ENCODE measurements at places on chromosomes 3 and 15.
A peak's percentile ranks its signal among the peaks of the same experiment; 100 is the strongest.

DNA sequence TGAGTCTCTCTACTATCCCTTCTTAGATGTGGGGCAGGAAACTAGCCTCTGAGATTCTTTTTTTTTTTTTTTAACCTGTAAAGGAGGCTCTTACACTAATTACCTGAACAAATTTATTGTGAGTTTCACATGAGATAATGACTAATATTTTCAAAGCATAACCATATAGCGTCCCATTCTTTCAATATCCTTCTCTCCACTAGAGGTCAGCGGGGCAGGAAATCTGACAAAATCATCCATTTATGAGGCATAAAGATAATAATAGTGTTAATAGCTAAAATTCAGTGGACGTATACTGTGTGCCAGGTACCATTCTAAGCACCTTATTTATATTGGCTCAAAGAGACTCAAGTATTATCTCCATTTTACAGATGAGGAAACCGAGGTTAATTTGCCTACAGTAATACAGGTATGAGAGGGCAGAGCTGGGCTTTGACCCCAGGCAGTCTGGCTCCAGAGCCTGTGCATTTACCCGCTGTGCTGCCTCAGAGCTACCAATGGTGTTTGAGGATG lies 16.3 kb upstream of the SMAD6 start:
- DNase-seq: no peak

DNA sequence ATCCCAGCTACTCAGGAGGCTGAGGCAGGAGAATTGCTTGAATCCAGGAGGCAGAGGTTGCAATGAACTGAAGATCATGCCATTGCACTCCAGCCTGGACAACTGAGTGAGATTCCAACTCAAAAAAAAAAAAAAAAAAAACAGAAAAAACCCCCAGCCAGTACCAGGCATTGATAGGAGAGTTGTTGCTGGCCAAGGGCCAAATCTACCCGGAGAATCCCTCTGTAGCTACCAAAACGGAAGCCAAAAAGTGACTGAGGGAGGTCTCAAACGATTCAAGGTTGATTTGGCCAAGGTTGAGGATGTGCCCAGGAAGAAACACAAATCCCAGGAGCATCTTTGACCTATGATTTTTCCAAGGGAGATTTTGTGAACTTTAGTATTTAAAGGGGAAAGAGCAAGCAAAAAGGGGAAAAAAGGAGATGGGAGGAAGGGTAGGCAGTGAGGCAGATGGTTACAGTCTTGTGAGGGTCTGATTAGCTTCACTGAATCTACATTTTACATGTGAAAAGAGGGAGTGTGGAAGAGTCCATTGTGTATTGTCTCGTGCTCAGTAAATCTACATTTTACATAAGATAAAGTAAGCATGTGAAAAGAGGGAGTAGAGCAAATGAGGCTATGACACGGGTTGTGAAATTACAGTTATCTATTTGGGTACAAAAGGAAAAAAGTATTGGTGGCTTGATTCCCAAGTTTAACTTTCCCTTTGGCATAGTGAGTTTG lies 32.8 kb downstream of the SETMAR start:
- no peak for DNase-seq

DNA sequence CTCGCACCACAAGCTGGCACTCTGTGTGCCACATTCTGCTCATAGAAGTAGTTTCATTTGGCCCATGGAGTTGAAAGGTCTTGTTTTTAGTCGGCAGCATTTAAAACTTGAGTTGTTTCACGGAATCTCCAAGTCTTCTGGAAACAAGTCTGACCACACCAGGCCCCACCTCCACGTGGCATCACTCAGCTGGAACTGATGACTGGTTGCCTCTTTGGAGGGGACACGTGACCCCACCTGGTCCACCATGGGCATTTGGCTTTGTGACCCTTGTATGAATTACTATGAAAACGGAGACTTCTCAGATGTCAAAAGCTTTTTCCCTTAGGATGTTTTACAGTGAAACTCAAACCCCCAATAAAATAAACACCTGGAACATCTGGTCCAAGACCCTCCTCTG lies 74.9 kb downstream of the NTRK3 start:
- DNase-seq: no peak

- no peak for DNase-seq
Observed at GRCh38 chr15:39275066-39275465, 305.8 kb upstream of the THBS1 start.

- DNase-seq: no peak
Observed at GRCh38 chr3:67524046-67524445, 130.4 kb downstream of the SUCLG2 start.

- peak; percentile 52 for DNase-seq
Observed at GRCh38 chr3:14791343-14791945, 27.3 kb upstream of the FGD5 start.

DNA sequence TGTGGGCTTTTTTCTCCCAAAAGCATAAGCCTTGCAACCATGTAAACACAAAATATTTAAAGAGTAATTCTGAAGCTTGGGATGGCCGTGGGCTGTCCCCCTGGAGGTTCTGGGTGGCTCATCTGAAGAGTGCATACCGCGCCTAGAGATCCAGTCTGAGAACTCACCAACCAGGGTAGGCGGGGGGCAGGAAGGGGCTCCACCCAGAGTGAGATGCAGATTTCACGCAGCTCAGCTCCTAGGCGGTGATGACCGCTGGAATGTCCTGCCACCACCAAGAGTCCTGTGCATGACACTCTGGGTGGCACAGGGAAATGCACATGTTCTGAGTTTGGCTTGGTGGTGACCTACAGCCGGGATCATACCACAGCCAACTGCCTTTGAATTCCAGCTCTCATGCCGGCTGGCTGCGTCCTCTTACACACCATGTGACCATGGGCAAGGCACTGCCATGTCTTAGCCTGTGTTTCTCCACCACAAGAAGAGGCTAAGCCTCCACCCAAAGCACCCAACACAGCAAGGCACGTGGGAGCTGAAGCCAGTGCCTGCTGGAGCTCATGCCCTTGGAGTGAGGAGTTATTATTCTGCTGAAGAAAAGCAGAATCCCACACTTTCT lies 125.1 kb upstream of the IQSEC1 start:
- DNase-seq: no peak

- DNase-seq: no peak
Observed at GRCh38 chr3:14847613-14848541, 29.1 kb downstream of the FGD5 start.

- no peak for DNase-seq
Observed at GRCh38 chr3:73207946-73208440, 146.5 kb downstream of the EBLN2 start.
